ENCODE measurements at places on chromosomes 6 and 20.

- DNase-seq: no peak
These were observed 8.3 kb downstream of the NTSR1 start for GRCh38 chr20:62716941-62717310.

GRCh38 chr6:152309648-152310047 lies 327.5 kb downstream of the SYNE1 start:
- no peak for DNase-seq

- no peak for DNase-seq
These were observed 45.2 kb downstream of the PLCG1 start for GRCh38 chr20:41182296-41183212.

- DNase-seq: no peak
These were observed 147.4 kb downstream of the FOXC1 start for GRCh38 chr6:1757131-1757530.

GRCh38 chr6:52261229-52261628 lies 16.9 kb upstream of the IL17F start:
- DNase-seq: no peak

GRCh38 chr20:32564921-32565734 lies 20.0 kb downstream of the NOL4L start:
- no peak for DNase-seq

GRCh38 chr6:121879149-121879548 lies 443.7 kb downstream of the GJA1 start:
- no peak for DNase-seq

GRCh38 chr6:86856937-86857563 lies 80.3 kb upstream of the HTR1E start:
- DNase-seq: peak; percentile 41

DNA sequence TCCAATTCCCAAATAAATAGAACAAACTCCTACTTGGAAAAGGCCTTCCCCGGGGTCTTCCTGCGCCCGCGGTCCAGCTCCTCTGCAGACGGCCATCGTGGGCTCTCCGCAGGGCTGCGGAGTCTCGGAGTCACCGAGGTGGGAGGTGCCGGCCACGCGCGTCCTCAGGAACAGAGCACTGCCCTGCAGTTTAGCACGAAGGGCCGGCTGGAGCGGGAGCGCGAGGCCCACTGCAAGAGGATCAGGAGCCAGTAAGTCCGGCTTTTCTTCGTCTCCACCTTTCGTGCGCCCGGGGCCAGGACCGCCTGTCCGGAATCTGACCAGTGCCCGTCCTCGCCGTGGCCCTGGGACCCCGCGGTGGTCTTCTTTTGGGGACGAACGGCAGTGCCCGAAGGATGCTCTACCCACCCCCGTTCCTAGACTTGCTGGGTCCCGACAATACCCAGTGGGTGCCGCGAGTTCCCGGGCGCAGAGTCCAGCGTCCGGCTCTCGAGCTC lies 1.4 kb downstream of the BHLHE23 start:
- DNase-seq: no peak

All from lung (tissue), 17 donors.